ENCODE measurements at places on chromosomes 3 and 15.

DNA sequence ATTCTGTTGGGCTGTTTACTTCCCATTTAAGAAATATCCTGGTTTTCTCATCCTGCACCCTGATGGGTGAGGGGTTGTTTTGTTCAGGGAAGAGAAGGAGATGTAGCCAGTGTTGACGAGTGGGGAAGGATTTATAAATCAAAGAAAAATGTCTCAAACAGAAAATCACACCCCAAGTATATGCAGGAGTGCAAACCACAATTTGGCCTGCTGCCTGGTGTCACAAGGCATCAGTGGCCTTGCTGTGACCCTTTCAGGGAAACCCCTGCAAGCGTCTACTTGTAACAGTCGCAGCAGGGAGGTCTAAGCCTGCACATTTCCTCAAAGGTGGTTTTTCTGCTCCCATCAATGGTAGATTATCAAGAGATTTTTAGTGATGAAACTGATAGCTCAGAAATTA, 132.6 kb upstream of the LRRN1 start:
- DNase-seq = no peak

DNA sequence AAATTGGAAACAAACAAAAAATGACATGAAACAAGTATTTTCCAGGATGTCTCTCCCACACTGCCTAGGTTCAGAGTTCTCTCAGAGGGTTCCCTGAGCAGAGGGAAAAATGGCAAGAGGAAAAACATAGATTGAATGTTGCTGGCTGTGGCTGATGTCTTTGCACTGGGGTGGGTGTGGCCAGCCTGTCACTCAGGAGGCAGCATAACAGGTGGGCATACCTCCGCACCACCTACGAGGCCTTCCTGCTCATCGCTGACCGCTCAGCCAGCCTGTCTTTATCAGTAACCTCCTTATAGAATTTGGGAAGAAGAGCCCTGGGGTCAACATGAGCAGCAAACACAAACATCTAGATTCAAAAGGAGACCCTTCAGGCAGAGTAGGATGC, 216.6 kb upstream of the UMPS start:
- no peak for DNase-seq

- no peak for DNase-seq
Measured at GRCh38 chr15:28881600-28881999, 4.2 kb upstream of the APBA2 start.

DNA sequence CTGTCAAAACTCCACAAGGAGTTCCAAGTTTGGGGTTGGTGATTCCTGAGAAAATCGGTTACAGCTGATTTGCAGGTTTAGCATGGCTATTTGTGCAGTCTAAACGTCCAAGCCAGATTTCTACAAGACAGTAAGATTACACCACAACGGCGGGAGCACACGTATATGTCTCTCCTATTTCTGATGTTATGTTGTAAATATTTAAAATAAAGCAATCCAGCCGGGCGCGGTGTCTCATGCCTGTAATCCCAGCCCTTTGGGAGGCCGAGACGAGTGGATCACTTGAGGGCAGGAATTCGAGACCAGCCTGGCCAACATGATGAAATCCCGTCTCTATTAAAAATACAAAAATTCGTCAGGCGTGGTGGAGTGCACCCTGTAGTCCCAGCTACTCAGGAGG, 106.8 kb upstream of the IGF1R start:
- no peak for DNase-seq

DNA sequence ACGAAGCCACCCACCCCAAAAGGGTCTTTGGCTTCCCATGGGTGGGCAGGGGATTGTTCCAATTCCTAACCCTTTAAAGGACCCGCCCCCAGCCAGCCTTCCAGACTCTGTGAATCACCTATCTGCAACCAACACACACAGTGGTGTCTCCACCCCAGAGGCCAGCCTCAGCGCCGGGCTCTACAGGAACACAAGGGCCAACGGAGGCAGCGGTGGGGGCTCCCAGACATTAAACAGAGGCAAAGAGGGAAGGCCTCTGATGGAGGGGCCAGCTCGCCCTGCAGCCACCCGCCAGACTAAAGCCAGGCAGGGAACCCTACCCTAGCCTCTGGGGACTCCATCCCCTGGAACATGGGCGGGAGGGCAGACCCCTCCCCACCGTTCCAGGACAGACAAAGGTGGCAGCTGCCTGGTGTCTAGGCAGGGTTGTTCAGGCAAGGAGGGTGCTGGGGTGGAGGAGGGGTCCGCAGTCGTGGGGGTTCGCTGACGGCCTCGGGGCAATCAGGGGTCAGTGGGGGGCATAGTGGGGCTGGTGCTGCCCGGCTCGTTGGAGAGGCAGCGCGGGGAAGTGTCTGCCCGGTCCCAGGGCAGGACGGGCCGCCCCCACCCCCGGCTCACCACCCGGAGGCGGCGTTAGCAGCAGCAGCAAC, 448 bp downstream of the SHISA5 start:
- no peak for DNase-seq
